Cerebellum (tissue), 4 donors: ENCODE measurements at places on chromosomes 1 and 21. TPM values are rescaled to one million over a fixed set of nuclear protein-coding genes. Genes with fewer than 3 reads are reported as not detected.

GRCh38 chr1:208835097-208835463 lies 590.9 kb upstream of the PLXNA2 start:
- DNase-seq, result no peak

DNA sequence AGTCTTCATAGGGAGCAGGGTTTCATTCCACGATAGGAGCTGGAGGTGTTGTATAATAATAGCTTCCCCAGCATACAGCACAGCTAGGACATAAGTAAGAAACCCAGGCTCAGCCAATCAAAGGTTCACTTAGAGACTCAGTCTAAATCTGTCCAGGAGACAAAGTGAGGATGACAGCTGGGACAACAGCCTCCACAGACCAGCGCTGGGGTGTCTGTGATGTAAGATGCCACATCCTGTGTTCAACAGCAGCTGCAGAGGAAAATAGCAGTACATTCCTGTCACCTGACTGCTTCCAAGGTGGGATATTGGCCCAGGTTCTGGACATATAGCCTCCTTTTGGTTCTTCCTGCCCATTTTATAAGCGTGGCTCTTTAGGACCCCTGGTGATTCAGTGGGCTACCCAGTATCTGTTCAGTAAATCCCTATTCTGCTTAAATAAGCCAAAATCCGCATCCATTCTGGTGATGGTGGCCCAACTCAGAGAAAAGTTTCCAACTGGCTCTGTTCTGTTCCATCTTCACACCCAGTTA lies 176.8 kb upstream of the SYT6 start:
- DNase-seq, result no peak

DNA sequence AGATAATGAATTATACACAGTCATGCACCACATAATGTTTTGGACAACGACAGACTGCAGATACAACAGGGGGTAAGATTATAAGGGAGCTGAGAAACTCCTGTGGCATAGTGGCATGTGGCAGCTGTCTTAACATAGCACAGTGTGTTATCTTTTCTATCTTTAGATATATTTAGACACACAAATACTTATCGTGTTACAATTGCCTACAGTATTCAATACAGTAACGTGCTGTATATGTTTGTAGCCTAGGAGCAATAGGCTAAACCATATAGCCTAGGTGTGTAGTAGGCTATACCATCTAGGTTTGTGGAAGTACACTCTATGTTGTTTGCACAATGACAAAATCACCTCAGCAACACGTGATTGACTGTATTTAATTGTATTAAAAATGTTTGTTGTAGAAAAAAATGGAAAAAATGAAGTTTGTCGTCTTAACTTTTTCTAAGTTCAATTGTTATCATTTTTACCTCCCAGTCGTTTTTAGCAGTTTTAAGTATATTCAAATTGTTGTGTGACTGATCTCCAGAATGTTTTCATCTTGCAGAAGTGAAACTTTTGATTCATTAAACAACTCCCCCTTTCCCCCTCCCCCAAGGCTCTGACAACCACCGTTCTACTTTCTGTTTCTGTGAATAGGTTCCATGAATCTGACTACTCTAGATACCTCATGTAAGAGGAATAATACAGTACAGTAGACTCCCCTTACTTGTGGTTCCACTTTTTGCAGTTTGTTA lies 351.0 kb upstream of the B3GALT2 start:
- no peak for DNase-seq

- no peak for DNase-seq
Measured at GRCh38 chr1:40462956-40463590, 12.8 kb downstream of the ZFP69B start.

GRCh38 chr21:35716876-35717565 lies 343.3 kb downstream of the SETD4 start:
- no peak for DNase-seq

The KIF21B gene
- 101 TPM for total RNA-seq

DNA sequence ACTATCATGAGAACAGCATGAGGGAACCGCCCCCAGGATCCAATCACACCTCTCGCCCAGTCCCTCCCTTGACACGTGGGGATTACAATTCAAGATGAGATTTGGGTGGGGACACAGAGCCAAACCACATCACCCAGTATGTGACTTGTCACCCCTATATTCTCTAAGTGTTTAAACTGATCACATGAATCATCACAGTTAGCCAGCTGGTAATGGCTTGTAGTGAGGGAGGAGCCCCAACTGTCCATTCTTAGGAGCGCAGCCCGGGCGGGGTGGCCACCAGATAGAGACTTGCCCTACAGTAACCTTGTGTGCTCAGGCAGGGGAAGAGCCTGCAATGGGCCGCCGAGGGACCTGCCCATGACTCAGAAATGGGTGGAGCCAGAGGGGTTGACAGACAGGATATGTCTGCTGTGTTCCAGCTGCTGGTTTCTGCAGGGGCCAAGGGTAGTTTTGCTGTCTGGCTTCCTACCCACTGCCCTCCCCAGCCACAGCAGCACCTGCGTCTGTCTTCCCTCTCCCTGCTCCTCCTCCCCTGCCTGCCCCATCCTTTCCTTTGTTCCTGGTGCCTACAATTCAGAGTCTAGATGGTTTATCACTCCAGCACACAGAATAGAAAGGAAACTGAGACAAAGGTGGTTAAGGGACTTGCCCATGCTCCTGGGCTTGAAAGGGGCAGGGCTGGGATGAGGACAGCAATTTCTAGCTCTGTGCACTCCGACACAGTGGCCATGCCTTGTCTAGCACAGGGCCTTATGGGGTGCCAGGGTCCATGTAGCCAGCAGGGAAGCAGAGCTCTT lies 9.2 kb downstream of the ABCG1 start:
- DNase-seq, result no peak

GRCh38 chr21:14677013-14677412 lies 130.9 kb upstream of the SAMSN1 start:
- DNase-seq, result no peak
